ENCODE measurements at places on chromosomes 2 and 18.

GRCh38 chr2:18304849-18305248 lies 255.6 kb downstream of the RDH14 start:
- no peak for DNase-seq

DNA sequence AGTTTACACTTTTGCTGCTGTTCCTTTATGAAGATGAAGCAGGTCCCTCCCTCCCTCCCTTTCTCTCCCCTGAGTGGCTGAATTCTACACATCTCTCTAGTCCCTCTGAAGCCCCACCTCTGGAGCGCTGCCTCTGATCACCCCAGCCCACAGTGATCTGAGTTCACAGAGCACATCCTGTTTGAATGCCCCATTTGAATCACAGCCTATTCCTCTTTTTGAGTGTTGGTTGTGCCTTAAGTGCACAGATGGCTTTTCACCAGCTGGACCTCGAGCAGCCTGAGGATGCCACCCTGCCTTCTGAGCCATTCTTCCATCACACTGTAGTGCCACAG lies 87.1 kb downstream of the ITGB1BP1 start:
- DNase-seq: peak; percentile 7

GRCh38 chr2:74824679-74825078 lies 9.2 kb upstream of the HK2 start:
- no peak for DNase-seq

GRCh38 chr18:9803698-9804516 lies 81.9 kb upstream of the TXNDC2 start:
- no peak for DNase-seq

GRCh38 chr2:238162846-238163441 lies 4.2 kb downstream of the ERFE start:
- no peak for DNase-seq

GRCh38 chr2:104945121-104945520 lies 91.2 kb downstream of the POU3F3 start:
- no peak for DNase-seq

GRCh38 chr2:74921236-74921736 lies 37.2 kb upstream of the POLE4 start:
- DNase-seq: no peak

DNA sequence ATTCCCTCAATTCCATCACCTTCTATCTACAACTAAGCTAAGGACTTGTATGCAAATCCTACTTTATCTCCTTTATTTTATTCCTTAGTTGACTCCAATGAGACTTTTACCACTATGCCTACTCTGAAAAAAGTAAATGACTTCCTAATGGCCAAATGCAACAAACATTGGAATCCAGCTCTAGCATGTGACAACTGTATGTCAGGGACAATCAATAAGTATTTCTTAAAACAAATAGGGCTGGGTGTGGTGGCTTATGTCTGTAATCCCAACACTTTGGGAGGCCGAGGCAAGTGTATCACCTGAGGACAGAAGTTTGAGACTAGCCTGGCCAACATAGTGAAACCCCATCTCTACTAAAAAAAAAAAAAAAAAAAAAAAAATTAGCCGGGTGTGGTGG lies 21.8 kb downstream of the METTL4 start:
- no peak for DNase-seq

GRCh38 chr2:211435331-211435730 lies 878.9 kb downstream of the CPS1 start:
- DNase-seq: no peak

DNA sequence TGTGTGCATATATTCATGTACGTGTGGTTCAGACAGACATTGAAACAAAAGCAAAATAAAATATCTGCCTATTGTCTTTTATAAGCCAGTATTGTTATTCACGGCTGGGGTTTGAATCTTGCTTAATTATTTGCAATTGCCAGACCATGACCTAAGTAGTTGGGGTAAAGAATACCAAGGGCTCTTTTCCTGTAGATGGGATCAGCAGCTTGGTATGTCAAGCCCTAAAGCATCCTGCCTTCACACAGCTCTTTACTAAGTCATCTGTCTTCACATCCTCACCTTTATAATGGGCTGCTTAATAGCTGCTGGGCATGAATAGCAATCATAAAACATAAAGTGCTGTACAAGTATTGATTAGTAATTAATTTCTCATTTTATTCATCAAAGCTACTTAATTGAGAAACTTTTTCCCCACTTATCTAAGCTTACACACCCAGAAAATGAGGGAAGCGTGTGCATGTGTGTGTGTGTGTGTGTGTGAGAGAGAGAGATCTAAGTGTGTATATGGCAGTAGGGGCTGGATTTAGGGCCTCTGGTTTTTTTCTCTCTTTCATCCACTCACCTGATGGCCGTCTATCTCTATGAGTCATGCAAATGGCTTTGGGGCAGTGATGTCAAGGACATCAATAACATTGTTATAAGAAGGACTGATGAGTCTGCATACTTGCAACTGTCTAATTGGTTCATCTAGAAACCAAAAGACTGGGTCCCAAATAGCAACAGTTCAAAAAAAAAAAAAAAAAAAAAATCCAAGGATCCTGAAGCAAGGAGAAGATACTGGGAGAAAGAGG lies 244.1 kb upstream of the TNP1 start:
- DNase-seq: no peak

- DNase-seq: no peak
Measured at GRCh38 chr2:129152514-129152913, 827.0 kb upstream of the RAB6C start.

GRCh38 chr18:58275176-58275575 lies 231.2 kb downstream of the NEDD4L start:
- DNase-seq: no peak

DNA sequence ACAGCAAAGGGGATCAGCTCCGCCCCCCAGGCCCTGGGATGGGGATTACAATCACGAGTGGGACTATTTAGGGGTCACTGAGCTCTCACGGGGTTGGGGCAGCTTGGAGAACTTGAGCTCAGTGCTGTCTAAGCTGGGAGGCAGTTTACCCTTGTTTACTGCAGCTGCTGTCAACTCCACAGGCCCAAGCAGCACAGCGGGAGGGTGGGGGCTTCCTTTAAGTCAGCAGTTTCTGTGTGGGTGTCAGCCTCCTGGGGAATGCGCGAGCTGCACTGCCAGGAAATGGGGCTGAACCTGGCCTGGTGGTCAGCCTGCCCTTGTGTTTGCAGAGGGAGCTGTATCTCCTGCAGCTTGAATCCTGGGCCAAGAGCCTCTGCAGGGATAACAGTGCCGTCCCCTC lies 29.8 kb downstream of the TOGARAM2 start:
- no peak for DNase-seq

GRCh38 chr2:182240862-182241371 lies 185.9 kb downstream of the PDE1A start:
- DNase-seq: peak; percentile 49

- DNase-seq: no peak
Measured at GRCh38 chr18:39318008-39318407, 1752.4 kb upstream of the CELF4 start.

GRCh38 chr2:224969095-224969494 lies 73.2 kb downstream of the DOCK10 start:
- DNase-seq: no peak

- DNase-seq: no peak
Measured at GRCh38 chr2:79801082-79801481, 288.2 kb downstream of the CTNNA2 start.

- no peak for DNase-seq
Measured at GRCh38 chr2:196041786-196042185, 26.9 kb downstream of the DNAH7 start.

DNA sequence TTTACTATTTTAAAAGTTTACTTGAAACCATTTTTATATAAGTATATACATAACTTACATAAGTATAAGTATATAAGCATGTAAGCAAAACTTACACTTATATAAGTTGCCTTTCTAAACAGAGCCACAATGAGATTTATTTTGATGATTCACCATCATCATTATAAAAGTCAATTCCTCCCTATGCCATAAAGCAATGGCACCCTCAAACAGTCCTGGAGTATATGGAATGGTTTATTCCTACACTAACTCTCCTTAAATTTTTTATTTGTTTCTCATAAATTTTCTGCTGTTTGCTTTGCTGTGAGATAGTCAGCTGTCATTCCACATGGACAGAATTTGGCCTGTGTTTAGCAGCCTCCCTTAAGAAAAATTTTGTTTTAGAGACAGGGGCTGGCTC lies 114.2 kb downstream of the NAB1 start:
- DNase-seq: no peak

DNA sequence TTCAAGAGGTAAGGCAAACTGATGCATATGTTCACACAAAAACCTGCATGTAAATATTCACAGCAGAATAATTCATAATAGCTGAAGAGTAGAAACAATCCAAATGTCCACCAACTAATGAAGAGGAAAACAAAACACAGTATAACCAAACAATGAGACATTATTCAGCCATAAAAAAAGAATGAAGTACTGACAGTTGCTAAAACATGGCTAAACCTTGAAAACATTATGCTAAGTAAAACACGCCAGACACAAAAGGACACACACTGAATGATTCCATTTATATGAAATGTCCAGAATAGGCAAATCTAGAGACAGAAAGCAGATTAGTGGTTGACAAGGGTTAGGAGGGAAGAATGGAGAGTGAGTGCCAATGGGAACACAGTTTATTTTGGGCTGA lies 86.9 kb downstream of the SESTD1 start:
- no peak for DNase-seq

- no peak for DNase-seq
Measured at GRCh38 chr2:164808776-164809175, 32.8 kb downstream of the COBLL1 start.
